Dermis microvascular lymphatic vessel endothelial cell (primary cell): ENCODE measurements at places on chromosomes 4 and X.

DNA sequence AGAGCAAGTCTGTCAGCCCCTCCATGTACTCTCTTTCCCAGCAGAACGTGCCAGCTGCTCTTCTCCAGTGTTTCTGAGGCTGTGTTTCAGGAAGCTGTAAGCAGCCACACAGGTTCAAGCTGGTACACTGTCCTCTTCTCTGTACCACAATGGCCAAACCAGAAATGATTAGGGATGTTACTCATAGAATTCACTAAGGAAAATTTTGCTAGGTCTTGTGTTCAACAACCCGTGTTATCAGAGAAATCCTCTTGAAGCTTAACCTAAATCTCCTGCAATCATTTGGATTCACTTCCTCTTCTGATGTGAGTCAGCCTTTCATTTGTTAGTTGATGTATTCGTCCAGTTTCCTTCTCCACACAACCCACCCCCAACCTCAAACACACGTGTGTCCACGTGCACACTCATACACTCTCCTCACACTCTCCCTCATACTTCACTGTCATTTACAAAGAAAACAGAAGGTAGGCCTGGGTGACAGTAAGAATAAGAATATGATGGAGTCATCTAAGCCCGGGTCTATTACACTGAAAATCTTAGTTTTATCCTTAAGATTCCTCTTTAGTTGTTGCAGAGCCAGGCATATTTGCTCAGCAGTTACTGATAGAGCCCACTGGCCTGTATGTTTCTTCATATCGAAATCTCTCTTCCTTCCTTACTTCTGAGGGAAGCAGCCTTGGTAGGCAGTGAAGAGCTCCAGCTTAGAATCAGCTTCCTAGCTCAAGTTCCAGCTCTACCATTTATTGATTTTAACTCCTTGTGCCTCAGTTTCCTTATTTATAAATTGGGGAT is 63.4 kb downstream of the DCUN1D4 start:
- DNase-seq = peak; percentile 40

- no peak for DNase-seq
Observed at GRCh38 chr4:53126099-53126498, 239.8 kb downstream of the SCFD2 start.

- no peak for DNase-seq
Observed at GRCh38 chr4:124573056-124573455, 139.5 kb downstream of the ANKRD50 start.

- no peak for DNase-seq
Observed at GRCh38 chr4:171676555-171677215, 136.5 kb upstream of the GALNTL6 start.

GRCh38 chr4:14812101-14812500 is 190.2 kb upstream of the CPEB2 start:
- DNase-seq = no peak

DNA sequence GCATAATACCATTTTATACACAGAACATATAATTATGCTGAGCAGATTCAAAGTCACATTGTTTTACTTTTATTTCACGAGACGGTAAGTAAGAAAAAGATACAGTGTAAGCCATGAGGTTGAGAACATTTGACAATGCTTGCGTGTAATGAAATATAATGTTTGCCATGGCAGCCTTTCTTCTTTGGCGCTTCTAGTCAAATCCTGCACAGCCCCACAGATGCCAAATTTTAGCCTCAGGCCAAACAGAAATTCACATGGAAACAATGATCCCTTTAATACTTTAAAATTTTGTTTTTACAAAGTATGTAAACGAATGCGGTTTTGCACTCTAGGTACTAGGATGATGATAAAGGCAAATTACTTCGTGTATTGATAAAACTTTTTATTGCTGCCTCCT is 502.7 kb upstream of the SMIM31 start:
- DNase-seq = no peak

DNA sequence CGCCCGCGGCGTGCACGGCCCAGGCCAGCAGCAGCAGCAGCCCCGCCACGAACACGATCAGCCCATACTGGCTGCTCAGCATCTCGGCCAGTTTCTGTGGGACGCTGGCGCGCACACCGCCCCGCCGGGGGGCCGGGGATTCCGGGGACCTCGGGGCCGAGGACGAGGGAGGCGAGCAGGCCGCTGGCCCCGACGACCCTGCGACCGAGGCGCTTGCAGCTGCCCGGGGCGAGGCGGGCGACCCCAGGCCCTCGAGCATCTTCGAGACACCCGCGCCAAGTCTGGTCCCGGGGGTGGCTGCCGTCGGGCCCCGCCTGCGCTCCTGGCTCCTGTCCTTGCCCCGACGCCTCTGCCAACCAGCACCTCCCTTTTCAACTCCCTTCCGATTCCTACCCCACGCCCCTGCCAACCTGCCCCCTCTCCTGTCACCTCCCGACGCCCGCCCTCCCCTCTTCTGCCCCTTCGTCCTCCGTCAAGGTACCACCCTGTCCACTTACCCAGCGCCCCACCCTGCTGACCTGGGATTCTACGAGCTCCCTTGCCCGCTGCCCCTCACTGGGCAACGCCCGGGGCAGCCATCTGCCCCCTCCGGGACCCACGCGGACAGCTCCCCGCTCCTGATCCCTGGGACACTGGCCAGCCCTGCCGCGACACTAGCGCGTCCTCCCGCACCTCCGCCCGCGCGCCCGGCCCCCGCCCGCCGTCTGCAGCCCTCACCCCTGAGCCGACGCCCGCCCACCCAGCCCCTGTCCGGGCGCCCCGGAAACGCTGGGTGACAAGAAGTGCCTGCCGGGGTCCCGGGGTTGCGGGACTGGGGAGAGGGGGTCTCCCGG is at the start of gene OTOP1:
TSS of gene OTOP1 (minus strand) at position 324 of the 833 bp plus-strand sequence. CDS start at position 259, 65 bp downstream.
- no peak for DNase-seq

DNA sequence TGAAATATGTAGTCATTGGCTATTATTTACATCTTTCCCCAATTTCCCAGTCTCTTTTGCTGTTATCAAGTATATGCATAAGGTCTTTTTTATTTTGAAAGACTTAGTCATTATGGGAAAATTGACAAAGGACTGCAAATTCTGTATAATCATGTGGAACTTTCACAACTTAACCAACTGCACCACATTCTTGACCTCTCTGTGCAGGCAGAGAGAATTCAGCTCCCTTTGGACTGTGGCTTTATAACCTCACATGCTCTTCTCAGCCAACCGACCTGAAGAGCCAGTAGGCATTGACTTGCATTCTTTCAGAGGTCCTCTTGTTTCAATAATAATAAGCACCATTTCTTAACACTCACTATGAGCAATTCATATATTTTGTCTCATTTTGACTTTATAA is 66.9 kb downstream of the ANXA3 start:
- no peak for DNase-seq

- DNase-seq = no peak
Observed at GRCh38 chr4:117001077-117001476, 84.3 kb downstream of the TRAM1L1 start.

GRCh38 chrX:108347800-108348199 is 90.4 kb downstream of the COL4A6 start:
- peak; percentile 92 for DNase-seq

DNA sequence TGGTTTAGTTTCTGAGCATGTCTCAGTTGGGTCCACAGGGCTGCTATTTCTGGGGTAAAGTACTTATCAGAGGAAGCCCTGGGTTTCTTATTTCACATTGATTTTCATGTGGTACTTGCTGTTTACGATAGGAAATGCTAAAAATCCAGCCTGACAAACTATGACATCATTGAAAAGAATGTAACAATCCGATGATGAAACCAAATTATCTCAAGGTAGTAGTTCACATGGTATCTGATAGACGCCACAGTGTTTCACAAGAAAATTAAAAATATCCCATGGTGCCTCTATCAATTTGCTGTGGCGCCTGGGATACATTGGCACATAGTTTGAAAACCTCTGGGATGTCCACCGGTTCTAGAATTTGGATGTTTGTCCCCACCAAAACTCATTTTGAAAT is 418.9 kb upstream of the RPS6KA3 start:
- DNase-seq = no peak

GRCh38 chr4:179836179-179837075 is 2394.2 kb upstream of the AGA start:
- no peak for DNase-seq

DNA sequence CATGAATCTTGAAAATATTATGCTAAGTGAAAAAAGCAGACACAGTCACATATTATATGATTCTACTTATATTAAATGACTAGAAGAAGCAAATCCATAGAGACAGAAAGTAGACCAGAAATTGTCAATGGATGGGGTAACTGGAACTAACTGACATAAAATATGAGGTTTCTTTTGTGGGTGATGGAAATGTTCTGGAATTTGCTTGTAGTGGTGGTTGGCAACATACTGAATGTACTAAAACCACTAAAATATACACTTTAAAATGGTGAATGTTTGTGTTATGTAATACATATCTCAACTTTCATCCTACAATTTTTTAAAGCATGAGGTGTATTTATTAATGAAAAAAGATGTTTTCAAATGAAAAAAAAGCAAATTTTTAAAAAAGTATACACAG is 14.7 kb downstream of the CNOT6L start:
- DNase-seq = no peak

DNA sequence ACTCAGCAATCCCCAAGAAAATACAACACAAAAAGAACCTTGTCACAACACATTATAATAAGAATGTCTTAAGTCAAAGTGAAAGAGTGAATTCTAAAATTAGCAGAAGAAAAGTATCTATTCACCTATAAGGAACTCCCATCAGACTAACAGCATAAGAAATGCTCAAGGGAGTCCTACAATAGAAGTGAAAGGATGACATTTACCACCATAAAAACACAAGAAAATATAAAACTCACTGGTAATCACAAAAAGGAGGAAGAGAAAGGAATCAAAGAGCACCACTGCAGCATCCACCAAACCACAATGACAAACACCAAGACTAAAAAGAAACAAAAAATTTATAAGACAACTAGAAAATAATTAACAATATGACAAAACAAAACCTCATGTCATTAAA is 257.0 kb upstream of the AGTR2 start:
- DNase-seq = no peak

GRCh38 chrX:72097098-72097497 is 34.6 kb downstream of the RTL5 start:
- no peak for DNase-seq

DNA sequence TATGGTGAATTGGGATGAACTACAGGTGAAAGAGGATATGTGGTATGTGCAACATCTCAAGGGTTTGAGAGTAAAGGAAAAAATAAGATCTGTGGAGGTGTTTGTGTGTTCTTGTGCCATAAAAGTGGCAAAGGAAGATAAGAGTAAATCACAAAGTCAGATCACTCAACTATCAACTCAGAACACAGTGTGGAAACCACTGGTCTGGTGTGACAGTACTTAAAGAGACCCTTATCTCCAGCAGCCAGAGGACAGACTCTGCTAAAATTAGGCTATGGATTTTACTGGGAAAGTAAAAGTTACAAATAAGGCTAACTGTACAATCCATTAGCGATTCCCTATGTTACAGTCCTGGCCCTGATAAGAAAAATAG is 54.0 kb upstream of the PRDM8 start:
- DNase-seq = no peak

DNA sequence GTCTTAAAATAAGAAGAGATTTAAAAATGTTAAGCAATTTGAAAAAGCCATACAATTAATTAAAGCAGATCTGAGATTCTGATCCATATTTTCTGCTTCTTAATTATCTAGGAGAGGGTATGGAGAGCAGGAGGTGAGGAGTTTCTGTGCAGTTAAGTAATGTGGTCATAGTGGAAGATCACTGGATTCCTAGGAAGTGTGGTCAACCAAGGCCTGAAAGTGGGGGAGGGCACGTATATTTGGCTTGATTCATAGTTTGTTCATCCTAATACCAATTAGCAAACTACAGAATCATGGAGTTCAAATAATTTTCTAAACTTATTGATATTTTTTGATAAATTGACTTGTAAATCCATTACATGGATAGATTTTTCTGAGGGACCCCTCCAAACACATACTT is 768.3 kb downstream of the RAPGEF2 start:
- no peak for DNase-seq

DNA sequence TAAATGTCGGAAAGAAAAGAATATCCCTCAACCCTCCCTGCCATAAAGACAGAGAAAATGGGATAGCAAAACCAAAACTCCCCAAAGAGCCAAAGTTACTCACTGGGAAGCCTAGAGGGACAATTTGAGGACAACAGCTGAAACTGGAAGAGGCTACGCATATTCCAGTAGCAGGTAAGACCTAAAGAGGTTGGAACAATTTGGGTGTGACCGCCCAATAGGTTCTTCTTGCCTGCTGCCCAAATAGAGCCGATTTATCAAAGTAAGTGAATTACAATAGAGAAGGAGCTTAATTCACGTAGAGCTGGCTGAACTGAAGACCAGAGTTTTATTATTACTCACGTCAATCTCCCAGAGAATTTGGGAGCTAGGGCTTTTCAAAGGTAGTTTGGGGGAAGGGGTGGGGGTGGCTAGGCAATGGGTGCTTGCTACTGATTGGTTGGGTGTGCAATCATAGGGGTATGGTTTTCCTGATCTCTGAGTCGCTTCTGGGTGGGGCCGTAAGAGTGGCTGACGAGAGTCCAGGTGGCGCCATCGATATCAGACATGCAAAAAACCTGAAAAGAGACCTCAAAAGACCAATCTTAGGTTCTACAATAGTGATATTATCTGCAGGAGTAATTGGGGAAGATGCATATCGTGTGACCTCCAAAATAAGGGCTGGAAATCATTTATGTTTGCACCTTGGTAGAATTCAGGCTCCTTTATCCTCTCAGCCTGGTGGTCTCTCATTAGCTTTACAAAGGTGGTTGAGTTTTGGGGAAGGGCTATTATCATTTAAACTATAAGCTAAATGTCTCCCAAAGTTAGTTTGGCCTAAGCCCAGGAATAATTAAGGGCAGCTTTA is 39.0 kb upstream of the SLC7A3 start:
- no peak for DNase-seq

- DNase-seq = no peak
Observed at GRCh38 chr4:80045786-80046185, 27.2 kb downstream of the ANTXR2 start.

- no peak for DNase-seq
Observed at GRCh38 chrX:41273638-41274037, 60.3 kb upstream of the DDX3X start.

- DNase-seq = no peak
Observed at GRCh38 chrX:24858004-24858746, 157.6 kb downstream of the ARX start.

DNA sequence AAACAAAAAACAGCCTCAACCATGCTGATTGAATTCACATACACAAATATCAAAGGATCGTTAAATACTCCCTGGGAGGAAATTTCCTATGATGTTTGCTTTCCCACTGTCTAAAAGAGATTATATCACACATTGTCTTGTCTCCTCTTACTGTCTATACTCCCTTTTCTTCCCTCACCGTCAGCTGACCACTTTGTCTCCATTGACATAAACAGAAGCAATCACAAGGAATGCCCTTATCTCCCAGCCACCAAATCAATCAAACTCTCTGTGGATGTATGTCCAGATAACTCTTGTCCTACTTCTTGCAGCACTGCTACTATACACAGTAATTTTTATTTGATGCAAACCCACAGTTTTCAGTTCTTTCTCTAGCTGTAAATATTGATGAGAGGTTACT is 12.2 kb upstream of the NUDT9 start:
- no peak for DNase-seq

- no peak for DNase-seq
Observed at GRCh38 chrX:130561930-130562329, 160.1 kb downstream of the RBMX2 start.
